Inflammatory macrophage treated with lipopolysaccharide for 4 hours (primary cell): ENCODE measurements at places on chromosomes 11 and 22.

- DNase-seq = no peak
Observed at GRCh38 chr22:39543095-39543494, 10.5 kb upstream of the RPS19BP1 start.

DNA sequence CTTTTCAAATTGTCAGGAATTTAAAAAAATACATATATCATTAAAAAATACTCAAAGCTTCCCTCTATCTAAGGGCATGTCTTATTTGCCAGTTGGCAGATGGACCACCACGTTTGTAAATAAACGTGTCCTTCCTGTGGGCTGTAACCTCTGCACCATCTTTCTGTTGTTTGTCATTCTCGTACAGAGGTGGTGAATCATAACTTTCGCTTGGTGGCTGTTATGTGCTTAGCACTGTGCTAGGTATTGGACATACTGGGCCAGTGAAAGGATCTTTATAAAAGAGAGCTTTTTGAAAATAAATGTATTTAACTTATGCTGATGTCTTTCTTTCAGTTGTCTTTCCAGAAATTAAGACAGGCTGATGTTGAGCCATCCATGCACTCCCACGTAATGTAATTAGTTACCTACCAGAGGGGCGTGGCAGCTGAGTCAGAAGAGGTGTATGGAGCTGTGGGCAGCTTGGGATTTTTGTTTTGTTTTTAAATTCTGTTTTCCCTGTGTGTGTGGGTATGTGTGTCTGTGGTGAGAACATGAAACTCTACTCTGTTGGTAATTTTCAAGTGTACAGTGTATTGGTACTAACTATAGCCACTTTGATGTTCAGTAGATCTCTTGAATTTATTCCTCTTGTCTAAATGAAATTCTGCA is 62.7 kb downstream of the TECTA start:
- no peak for DNase-seq

GRCh38 chr11:126997641-126998040 is 2.9 kb downstream of the KIRREL3 start:
- no peak for DNase-seq

GRCh38 chr22:41636467-41636866 is 15.4 kb downstream of the XRCC6 start:
- DNase-seq = no peak

DNA sequence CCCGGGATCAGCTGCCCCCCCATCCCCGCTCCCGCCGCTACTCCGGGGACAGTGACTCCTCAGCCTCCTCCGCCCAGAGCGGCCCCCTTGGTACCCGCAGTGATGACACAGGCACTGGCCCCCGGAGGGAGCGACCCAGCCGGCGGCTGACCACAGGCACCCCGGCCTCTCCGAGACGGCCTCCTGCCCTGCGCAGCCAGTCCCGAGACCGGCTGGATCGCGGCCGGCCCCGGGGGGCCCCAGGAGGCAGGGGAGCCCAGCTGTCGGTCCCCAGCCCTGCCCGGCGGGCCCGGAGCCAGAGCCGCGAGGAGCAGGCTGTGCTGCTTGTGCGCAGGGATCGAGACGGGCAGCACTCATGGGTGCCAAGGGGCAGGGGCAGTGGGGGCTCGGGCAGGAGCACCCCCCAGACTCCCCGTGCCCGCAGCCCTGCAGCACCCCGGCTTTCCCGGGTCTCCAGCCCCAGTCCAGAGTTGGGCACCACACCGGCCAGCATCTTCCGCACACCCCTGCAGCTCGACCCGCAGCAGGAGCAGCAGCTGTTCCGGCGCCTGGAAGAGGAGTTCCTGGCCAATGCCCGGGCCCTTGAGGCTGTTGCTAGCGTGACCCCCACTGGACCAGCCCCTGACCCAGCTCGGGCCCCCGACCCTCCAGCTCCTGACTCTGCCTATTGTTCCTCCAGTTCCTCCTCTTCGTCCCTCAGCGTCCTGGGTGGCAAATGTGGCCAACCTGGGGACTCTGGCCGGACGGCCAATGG is 3.9 kb downstream of the RASL10A start:
- DNase-seq = no peak

DNA sequence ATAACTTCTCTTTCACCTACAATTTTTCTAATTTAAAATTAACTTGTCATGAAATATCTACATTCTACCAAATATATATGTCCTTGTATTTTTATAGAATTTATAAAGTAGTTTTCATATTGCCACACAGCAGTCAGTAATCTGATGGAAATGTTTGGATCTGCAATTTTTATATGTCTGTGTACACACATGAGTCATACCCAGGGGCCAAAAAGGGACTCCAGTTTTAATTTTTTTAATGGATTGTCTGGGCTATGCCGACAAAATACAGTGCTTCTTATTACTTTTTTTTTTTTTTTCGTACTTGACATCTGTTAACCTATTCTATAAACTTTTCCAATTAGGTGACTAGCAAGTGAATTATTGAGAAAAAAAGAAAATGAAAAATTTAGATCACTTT is 6.3 kb downstream of the GUCY1A2 start:
- DNase-seq = no peak
